Caco-2 (cell line): ENCODE measurements at places on chromosomes 2 and 18.

GRCh38 chr18:43992741-43993140 lies 687.9 kb upstream of the SETBP1 start:
- no peak for DNase-seq

- no peak for DNase-seq
These were observed 24.6 kb upstream of the B3GNT7 start for GRCh38 chr2:231370749-231371429.

GRCh38 chr2:119282146-119282995 lies 58.7 kb downstream of the STEAP3 start:
- no peak for DNase-seq

GRCh38 chr2:223865124-223865523 lies 27.7 kb upstream of the AP1S3 start:
- no peak for DNase-seq

- DNase-seq, result no peak
These were observed 613.5 kb downstream of the MBD2 start for GRCh38 chr18:53610957-53611356.

- DNase-seq, result no peak
These were observed 208.1 kb downstream of the MTX2 start for GRCh38 chr2:176477336-176477735.

DNA sequence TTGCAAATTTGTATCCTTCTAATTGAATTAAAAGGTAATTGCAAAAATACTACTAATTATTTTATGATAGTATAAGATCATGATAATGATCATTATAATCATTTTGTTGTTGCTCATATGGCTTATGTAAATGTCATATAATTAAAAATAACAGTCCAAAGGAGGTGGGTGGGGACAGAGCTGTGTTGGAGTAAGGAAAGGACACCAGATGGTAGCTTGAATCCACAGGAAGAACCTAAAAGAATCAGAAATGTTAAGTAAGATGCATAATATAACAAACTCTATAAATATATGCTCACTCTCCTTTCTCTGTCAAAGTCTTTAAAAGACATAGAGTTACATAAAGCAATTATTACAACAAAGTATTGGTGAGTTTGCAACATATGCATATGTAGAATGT lies 650.7 kb upstream of the HS6ST1 start:
- no peak for DNase-seq

GRCh38 chr2:170943596-170943995 lies 14.5 kb downstream of the GORASP2 start:
- no peak for DNase-seq

DNA sequence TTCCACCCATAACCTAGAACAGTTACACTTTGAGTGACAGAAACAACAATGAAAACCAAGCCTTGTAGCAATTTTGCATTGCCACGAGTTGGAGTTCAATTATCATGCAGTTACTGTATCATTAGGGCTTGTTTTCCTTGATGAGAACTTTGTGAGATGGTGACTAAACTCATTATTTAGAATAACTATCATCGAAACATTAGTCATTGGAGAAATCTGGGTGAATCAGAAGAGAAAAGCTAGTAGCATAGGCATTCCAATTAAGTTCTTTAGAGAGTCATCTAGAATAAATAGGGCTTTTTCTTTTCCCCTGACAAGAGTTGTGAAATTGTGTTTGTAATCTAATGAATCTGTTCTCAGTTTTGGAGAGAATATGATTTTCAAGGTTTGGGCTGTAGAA lies 122.8 kb upstream of the DOCK10 start:
- DNase-seq, result no peak

- DNase-seq, result no peak
These were observed 113.5 kb downstream of the DSC3 start for GRCh38 chr18:30929065-30929464.

GRCh38 chr2:200307724-200308545 lies 1.4 kb downstream of the SPATS2L start:
- no peak for DNase-seq

DNA sequence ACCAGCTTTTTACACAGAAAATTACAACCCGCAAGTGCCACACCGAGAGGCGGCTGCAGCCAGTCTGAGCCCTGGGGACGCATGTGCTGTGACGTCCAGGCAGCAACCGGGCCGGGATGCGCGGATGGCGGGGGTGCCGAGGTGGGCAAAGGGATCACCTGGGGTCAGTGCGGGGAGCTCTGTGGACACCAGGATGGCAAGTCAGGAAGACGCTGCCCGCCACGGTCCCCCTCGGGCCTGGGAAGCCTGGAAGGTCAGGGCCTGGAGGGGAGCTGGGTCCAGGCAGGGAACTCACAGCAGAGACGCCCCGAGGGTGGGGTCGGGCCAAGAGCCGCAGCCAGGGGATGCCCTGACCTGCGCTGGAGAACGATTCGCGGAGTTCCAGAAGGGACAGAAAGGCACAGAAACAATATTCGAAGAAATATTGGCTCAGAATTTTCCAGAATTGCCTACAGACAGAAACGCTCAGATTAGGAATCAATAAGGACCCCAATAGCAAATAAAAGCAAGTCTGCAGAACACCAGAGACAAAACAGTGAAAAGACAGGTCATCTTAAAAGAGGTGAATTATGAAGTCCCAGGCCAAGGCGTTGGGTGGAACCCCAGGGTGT lies 11.7 kb upstream of the KIF1A start:
- DNase-seq, result no peak

GRCh38 chr2:181554061-181554830 lies 97.1 kb downstream of the ITGA4 start:
- no peak for DNase-seq

DNA sequence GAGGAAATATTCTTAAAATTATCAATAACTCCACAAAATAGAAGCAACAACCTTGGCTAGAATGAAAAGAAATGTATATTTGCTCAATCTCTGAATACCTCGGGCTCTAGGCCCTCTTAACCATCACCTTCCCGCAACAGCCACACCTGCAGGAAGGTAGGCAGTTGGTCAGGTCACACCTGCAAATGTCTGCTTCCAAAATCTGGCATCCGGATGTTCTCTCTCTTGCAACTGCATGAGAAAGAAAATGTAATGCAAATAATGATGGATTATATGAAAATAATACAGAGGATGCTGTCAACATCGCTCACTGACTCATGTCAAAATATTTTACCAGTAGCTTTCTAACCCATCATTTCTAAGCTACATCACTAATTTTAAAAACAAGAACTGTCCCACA lies 148.3 kb downstream of the SATB2 start:
- DNase-seq, result no peak

- DNase-seq, result no peak
These were observed 42.7 kb downstream of the SH3RF3 start for GRCh38 chr2:109171444-109172334.

DNA sequence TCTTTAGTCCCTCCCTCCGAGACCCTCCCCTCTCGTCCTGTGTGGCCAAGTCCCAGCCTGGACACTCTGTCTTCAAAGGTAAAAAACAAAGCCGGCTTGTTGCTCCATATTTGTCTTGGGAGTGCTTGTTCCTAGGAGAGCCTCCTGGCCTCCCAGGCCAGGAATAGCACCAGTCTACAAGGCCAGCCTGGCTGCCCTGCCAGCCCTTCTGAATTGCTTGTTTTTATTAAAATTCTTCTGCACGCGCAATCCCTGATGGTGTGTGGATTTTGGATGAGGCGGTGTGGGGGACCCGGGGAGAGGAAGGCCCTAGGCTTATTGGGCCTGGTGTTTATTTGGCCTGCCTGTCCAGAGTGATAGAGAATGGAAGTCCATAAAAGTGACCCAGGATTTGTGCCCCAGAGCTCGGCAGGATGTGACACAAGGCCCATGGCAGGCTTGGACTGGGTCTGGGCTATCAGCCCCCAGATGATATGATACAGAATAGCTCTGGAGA lies 297.3 kb downstream of the CYP26B1 start:
- no peak for DNase-seq

DNA sequence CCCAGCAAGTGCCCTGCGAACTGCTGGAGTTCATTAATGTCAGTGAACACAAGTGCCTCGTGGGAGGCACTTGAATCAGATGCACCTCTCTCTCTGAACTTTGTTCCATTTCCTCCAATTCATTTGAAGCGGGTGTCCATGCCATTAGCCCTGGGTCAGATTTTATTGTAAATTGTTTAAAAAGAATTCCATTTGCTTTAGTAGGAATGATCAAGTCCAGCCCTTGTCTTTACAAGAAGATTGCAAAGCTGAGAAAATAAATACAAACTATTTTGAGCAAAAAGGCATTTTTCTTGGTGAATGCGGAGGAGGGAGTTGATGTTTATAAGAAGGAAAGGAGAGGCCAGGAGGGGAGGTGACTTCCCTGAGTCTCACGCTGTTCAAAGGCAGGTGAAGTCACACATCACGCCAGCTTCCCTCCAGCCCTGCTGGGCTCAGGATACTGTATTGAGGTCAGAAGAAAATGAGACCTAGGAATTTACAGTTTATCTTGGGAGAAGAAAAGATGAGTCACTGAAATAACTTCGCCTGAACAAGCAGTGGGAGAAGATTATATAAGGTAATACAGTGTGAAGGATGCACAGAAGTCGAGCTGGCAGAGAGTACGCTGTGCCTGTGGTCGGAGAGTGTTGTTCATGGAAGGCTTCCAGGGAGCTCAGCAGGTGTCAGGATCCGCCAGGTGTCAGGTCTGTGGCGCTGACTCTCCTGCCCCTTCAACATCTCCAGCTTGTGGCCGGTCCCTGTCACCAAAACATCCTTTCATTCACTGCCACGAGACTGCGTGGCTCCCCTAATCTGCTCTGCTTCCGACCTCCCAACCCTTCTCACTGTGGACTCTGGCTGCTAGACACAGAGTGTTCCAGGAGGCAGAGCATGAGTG lies 36.5 kb downstream of the EFR3B start:
- peak; percentile 56 for DNase-seq

- DNase-seq, result no peak
These were observed 130.9 kb downstream of the STK39 start for GRCh38 chr2:168116448-168116847.
